ENCODE measurements at places on chromosomes 3 and 15. TPM values are rescaled to one million over a fixed set of nuclear protein-coding genes. Genes with fewer than 3 reads are reported as not detected.

Gene KBTBD8
- total RNA-seq: 3.6 TPM

Gene DOCK3
- total RNA-seq: 0.34 TPM

Gene EFHB
- total RNA-seq: not detected

Gene LSAMP
- total RNA-seq: 27.6 TPM

Gene DPH6
- total RNA-seq: 13.0 TPM

Gene P2RY13
- total RNA-seq: 16.4 TPM

Gene CAPN7
- total RNA-seq: 41.4 TPM

DNA sequence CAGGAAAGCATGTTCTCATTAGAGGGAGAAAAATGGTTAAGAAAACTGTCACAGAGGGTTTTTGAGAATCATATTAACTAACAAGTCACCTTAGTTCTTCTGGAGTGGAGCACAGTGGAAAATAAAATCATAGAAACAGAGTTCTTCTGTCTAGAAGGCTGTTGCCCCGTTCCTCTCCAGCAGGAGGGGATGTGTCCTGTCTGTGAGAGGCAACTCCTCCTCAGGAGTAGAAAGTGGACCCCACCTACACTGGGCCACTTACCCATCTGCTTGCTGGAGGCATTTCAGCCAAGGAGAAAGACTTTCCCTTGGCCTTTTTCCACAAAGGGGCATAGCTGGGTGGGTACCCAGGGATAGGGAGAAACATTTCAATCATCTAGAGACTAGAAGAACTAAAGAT lies 106.6 kb downstream of the SSR3 start:
- no peaks in the 10 kb centered on the region for H3K27me3 ChIP-seq
- H3K4me3 ChIP-seq: no peak overlapping the region
- no peak for DNase-seq
- no peaks in the 10 kb centered on the region for H3K36me3 ChIP-seq
- no peak overlapping the region for H3K27ac ChIP-seq

GRCh38 chr3:148319960-148320359 lies 377.7 kb upstream of the AGTR1 start:
- H3K36me3 ChIP-seq: no peaks in the 10 kb centered on the region
- H3K27ac ChIP-seq: no peak overlapping the region
- no peak for DNase-seq
- H3K27me3 ChIP-seq: no peaks in the 10 kb centered on the region
- H3K4me3 ChIP-seq: no peak overlapping the region

- no peak overlapping the region for H3K27ac ChIP-seq
- DNase-seq: no peak
- no peaks in the 10 kb centered on the region for H3K27me3 ChIP-seq
- no peak overlapping the region for H3K4me3 ChIP-seq
Observed at GRCh38 chr15:98802187-98802586, 153.8 kb downstream of the IGF1R start.

DNA sequence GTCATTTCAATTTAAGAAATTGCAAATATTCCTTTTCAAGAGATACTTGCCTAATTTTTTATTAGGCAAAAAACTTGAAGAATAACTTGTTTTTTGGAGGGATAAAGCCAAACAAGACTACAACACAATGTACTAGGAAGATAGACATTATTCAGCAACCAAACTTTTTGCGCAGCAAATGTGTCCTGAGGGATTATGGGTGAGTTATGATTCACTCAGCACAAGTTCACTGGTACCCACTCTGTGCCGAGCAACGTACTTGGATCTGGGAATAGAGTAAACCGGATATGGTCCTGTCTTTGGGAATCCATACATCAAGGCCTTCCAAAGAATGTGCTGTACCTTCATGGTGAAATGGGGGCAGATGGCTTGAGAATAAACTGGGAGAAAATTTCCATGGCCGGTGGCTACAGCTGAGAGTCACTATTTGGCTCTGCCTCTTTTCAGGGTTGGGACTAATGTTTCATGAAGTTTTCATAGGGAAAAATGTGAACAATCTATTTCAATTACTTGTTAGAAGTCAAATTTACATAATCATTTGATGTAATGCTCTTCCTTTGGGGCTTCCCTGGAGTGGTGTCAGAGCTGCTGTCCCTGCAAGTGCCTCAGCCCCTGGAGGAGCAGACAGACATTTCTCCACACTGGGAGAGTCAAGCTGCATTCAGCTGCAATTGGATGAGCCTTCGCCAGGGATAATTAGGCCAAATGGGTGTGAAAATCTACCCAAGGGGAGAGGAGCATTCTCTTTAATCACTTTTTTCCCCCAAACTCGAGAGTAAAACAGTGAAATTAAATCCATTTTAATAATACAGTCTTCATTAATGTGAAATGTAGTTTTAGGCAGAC lies 315.2 kb downstream of the CLSTN2 start:
- no peak overlapping the region for H3K4me3 ChIP-seq
- no peaks in the 10 kb centered on the region for H3K36me3 ChIP-seq
- no peaks in the 10 kb centered on the region for H3K4me1 ChIP-seq
- no peak for DNase-seq
- no peaks in the 10 kb centered on the region for H3K27me3 ChIP-seq

DNA sequence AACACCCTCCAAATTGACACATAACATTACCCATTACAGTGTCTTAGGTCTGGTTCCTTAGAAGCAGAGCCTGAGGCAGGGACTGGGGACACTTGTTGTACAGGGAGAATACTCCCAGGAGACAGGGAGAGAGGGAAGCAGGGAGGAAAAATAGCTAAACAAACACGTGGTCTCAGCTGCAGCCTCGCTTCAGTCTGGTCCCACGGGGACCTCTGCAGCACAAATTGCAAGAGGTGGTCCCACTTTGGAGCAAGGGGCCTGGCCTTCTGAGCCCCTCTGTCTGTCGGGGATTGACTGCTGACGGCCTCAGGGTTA lies 25.0 kb upstream of the PLA2G4D start:
- H3K36me3 ChIP-seq: no peaks in the 10 kb centered on the region
- no peak overlapping the region for H3K27ac ChIP-seq
- no peaks in the 10 kb centered on the region for H3K27me3 ChIP-seq
- no peak for DNase-seq

DNA sequence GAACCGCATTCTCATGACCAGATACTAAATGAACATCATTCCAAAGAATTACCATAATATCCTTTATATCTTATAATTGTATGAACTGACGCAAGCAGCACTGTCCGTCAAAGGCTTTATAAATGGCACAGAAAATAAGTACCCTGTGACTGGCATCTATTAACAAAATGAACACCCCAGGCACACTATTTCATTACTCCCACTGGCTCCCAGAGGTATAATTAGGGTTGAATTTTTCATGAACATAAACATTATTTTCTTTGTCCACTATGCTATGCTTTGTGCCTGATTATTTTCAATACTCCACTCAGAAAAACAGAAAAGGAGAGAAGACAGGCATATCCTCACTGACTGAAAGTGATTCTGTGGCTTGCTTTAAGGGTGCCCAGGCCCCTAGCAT lies 71.1 kb downstream of the LYZL4 start:
- DNase-seq: no peak
- H3K4me1 ChIP-seq: no peaks in the 10 kb centered on the region
- no peaks in the 10 kb centered on the region for H3K36me3 ChIP-seq
- H3K4me3 ChIP-seq: no peak overlapping the region
- H3K27me3 ChIP-seq: no peaks in the 10 kb centered on the region

DNA sequence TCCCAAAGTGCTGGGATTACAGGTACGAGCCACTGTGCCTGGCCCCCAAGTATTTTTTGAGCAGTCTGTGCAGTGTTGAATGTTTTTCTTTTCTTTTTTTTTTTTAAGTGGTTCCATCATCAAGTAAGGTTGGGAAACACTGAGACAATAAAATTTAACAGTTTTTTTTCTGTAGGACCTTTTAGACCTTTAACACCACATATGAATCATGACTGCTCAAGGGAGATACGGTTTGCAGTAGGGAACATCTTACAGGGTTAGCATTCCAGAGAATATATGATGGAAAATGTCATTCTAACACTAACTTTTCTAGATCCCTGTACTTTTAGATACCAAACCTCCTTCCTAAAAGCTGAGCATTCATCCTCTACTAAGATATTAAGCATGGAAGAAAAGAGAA lies 41.7 kb downstream of the SNX4 start:
- no peak overlapping the region for H3K27ac ChIP-seq
- no peaks in the 10 kb centered on the region for H3K4me1 ChIP-seq
- no peak overlapping the region for H3K4me3 ChIP-seq

GRCh38 chr3:168251371-168251770 lies 155.6 kb upstream of the GOLIM4 start:
- no peaks in the 10 kb centered on the region for H3K36me3 ChIP-seq
- no peak for DNase-seq
- peaks cover 23% of the 10 kb centered on the region for H3K4me1 ChIP-seq
- H3K4me3 ChIP-seq: no peak overlapping the region
- peaks cover 45% of the 10 kb centered on the region for H3K27me3 ChIP-seq

DNA sequence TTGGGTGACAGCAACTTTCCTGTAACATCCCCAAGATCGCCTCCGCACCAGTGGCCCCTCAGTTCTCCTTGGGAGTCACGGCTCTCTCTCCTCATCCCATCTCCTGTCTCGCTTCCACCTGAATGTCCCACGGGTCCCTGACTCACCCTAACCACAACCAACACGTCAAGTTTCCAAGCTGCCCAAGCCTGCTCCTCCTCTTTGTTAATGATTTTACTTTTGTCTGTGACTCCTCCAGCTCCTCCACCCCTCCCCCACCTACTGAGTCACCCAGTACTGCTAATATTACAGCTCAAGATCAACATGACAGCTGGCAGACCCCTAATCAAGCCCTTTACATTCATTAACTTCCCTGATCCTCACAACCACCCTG lies 39.3 kb downstream of the BDH1 start:
- H3K4me3 ChIP-seq: no peak overlapping the region
- H3K27me3 ChIP-seq: no peaks in the 10 kb centered on the region
- H3K36me3 ChIP-seq: peaks cover 22% of the 10 kb centered on the region
- no peak overlapping the region for H3K27ac ChIP-seq

DNA sequence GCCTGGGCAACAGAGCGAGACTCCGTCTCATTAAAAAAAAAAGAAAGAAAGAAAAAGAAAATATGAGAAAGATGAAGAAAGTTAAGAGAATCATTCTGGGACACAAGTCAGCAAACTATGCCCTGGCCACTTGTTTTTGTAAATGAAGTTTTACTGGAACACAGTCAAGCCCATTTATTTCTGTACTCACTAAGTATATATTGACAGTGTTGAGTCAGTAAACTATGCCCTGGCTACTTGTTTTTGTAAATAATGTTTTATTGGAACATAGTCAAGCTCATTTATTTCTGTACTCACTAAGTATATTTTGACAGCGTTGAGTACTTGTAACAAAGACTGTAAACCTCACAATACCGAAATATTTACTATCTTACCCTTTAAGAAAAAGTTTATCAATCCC lies 42.2 kb upstream of the SIN3A start:
- no peak for DNase-seq
- H3K27ac ChIP-seq: no peak overlapping the region
- no peaks in the 10 kb centered on the region for H3K4me1 ChIP-seq
- H3K27me3 ChIP-seq: no peaks in the 10 kb centered on the region

GRCh38 chr15:35669432-35670045 lies 123.6 kb upstream of the DPH6 start:
- DNase-seq: no peak
- H3K4me1 ChIP-seq: peaks cover 8% of the 10 kb centered on the region
- no peak overlapping the region for H3K27ac ChIP-seq
- no peaks in the 10 kb centered on the region for H3K36me3 ChIP-seq
- H3K4me3 ChIP-seq: no peak overlapping the region

GRCh38 chr15:73389971-73390544 lies 21.3 kb upstream of the HCN4 start:
- peaks cover 4% of the 10 kb centered on the region for H3K27me3 ChIP-seq
- no peak overlapping the region for H3K27ac ChIP-seq

GRCh38 chr3:9249273-9250192 lies at the start of gene SRGAP3:
Gene SRGAP3 (minus strand): TSS chr3:9249646. CDS start chr3:9248951, 695 bp downstream.
- peak within 1 kb of the TSS; percentile 15 for H3K27ac ChIP-seq
- H3K36me3 ChIP-seq: no peaks in the 10 kb centered on the region
- peak within 1 kb of the TSS; percentile 41 for H3K4me3 ChIP-seq
- peak; percentile 96 for DNase-seq

DNA sequence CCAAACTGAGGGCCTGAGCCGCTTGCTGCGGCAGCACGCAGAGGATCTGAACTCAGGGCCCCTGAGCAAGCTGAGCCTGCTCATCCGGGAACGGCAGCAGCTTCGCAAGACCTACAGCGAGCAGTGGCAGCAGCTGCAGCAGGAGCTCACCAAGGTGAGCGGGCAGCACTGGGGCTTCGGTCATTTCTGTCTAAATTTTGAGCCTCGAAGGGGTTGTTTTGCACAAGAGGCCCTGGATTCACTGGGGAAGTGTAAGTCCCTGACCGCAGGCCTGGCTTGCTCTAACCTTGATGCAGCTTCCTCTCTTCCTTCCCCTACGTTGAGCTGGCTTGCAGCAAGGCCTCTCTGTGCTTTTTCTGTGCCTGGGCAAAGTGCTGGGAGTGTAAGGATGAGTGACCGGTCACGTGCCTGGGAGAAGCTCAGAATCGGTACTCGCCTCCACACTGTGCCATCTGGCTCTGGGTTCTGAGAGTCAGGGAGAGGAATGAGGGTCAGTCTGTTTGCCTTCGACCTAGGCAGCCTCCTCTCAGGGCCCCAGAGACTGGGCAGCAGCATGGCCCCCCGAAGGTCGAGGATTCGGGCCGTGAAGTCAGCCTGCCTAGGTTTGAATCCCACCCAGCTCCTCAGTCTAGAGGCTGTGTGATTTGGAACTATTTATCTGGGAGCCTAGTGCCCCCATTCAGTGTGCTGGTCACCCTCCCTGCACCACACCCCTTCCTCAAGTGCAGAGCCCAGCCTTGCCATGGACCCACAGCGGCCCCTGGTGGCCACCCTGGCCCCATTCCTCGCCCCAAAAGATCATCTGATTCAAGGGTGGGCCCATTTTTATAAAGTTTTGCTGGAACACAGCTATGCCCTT lies 1.4 kb downstream of the FES start:
- H3K4me3 ChIP-seq: peak overlapping the region; percentile 66
- peaks cover 43% of the 10 kb centered on the region for H3K4me1 ChIP-seq
- H3K27me3 ChIP-seq: no peaks in the 10 kb centered on the region
- DNase-seq: peak; percentile 82

DNA sequence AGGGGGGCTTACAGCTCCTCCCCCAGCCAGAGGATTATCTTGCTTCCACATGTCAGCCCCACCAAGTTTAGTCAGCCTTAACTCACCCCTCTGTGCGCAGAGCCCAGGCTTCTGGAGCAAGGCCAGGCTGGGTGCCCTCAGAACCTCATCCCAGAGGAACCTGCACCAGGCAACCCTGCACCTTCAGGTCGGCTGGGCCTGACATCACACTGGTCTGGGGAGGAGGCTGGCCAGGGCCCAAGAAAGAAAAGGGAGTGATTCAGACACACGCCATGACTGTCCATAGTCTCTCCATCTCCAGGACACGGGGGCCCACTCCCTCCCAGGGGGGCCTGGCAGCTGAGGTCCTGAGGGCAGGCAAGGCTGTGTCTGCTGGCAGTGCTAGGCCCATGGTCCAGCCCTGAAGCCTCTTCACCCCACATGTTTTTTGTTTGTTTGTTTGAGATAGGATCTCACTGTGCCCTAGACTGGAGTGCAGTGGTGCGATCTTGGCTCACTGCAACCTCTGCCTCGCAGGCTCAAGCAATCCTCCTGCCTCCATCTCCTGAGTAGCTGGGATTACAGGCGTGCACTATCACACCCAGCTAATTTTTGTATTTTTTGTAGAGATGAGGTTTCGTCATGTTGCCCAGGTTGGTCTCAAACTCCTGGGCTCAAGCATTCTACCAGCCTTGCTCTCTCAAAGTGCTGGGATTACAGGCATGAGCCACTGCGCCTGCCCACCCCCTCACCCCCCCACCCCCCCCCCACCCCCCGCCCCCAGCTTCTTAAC lies 11.1 kb downstream of the TNK2 start:
- H3K27me3 ChIP-seq: no peaks in the 10 kb centered on the region
- H3K27ac ChIP-seq: peak overlapping the region; percentile 93
- H3K36me3 ChIP-seq: no peaks in the 10 kb centered on the region
- H3K4me3 ChIP-seq: no peak overlapping the region
- H3K4me1 ChIP-seq: peaks cover 38% of the 10 kb centered on the region

- no peaks in the 10 kb centered on the region for H3K4me1 ChIP-seq
- H3K36me3 ChIP-seq: no peaks in the 10 kb centered on the region
- DNase-seq: peak; percentile 70
- H3K27me3 ChIP-seq: no peaks in the 10 kb centered on the region
Observed at GRCh38 chr3:102492300-102492699, 57.5 kb downstream of the ZPLD1 start.

Measured in left lung (tissue), 14 donors.